IPS DF 6.9 (cell line): ENCODE measurements at places on chromosomes 2 and 18.

DNA sequence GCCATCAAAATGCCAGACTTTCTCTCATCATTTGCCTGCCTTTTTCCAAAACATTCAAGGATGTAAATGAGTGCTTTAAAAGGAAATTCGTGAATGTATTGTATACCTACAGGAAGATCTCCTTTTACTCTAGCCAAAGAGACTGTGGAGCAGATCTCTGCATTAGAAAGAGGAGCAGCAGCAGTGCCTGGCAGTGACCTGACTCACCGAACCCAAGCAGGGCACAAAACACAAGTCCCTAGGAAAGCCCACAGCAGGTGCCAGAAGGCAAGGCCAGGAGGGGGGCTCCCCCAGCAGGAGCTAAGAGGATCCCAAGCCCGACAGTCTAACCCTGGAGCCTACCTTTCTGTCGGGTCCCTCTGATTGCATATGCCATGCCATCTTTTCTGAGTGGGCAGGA, 47.9 kb downstream of the L3MBTL4 start:
- no peak for DNase-seq

GRCh38 chr18:59921384-59921891, 21.6 kb downstream of the PMAIP1 start:
- DNase-seq: no peak

GRCh38 chr2:73969356-73969755, 15.4 kb upstream of the TET3 start:
- DNase-seq: no peak

GRCh38 chr18:44067186-44067585, 613.5 kb upstream of the SETBP1 start:
- DNase-seq: no peak

DNA sequence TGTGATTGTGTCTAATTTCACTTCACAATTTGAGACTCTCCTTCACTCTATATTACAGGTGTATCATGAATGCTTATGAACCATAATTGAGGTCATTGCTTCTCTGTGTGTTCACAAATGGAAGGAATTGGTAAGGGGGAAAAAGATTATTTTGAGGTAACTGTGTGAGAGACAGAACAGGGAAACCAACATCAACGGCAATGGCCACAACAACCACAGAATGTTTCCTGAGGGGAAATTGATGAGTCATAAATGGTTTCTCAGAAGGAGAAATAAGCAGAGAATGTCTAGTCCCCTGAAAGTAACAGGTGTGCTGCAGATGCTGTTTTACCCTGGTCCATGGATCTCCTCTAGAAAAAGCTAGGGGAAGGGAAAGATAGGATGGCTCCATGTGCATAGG, 361.2 kb upstream of the GALNT5 start:
- no peak for DNase-seq

- DNase-seq: no peak
These were observed 44.5 kb downstream of the TNS1 start for GRCh38 chr2:217958206-217958883.

GRCh38 chr2:118848381-118849225, 1.2 kb upstream of the EN1 start:
- DNase-seq: no peak

DNA sequence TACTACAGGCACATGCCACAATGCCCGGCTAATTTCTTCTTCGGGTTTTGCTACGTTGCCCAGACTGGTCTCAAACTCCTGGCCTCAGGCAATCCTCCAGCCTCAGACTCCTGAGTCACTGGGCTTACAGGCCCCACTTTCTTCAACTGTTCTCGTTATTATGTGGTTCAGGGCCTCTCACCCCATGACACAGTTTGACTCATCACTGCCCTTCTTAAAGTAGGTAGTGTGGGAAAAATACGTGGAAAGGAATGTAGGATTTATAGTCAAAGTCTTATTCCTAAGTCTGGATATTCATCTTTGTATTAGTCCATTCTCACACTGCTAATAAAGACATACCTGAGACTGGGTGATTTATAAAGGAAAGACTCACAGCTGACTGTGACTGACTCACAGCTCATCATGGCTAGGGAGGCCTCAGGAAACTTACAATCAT, 19.4 kb downstream of the CENPA start:
- DNase-seq: no peak

- DNase-seq: peak; percentile 27
These were observed 258.3 kb downstream of the SS18 start for GRCh38 chr18:25832001-25832604.

- no peak for DNase-seq
These were observed 2.7 kb upstream of the GEMIN6 start for GRCh38 chr2:38775097-38775920.

DNA sequence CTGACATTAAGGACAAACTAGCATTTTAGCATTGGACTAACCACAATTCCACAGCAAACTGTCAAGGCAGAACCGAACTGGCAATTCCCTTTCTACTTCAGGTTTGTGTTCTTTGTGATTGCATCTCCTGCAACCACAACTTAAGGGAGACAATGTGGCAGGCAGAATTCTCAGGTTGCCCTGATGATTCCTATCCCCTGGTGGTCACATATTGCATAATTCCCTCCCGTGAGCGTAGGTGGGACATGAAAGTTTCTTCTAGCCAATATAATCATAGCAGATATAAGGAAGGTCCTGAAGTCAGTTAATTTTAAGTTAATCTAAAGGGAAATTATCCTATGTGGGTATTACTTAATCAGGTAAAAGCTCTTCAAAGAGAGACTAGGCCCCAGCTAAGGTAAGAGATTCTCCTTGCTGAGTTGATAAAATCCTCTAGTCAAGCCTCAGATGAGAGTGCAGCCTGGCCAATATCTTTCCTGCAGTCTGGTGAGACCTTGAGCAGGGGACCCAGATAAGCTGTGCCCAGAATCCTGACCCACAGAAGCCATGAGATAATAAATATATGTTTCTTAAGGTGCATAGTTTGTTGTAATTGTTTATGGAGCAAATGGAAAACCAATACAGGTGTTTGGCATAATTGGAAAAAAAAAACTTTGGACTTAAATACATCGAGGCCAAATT, 45.9 kb upstream of the TNP1 start:
- no peak for DNase-seq

- DNase-seq: no peak
These were observed 43.2 kb downstream of the TTC39C start for GRCh38 chr18:24057804-24058203.

- no peak for DNase-seq
These were observed 574.1 kb downstream of the XIRP2 start for GRCh38 chr2:167462379-167462778.

DNA sequence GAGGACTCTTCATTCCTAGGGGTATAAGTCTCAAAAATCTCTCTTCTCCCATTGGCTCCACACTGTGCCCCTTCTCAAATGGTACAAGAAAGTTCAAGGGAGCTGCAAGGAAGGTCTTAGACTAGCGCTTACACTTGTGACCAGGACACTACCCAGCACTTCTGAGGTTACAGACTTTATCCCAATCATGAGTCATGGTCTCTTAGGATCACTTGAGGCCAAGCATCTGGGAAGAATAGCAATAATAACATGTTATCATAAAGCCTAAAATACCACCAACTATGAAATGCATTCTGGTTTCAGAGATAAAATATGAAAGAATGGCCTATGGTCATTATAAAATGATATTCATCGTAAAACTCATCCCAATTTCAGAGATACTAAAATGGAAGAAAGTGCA, 309.9 kb upstream of the PKDCC start:
- no peak for DNase-seq

GRCh38 chr2:35986871-35987270, 368.7 kb upstream of the CRIM1 start:
- no peak for DNase-seq

DNA sequence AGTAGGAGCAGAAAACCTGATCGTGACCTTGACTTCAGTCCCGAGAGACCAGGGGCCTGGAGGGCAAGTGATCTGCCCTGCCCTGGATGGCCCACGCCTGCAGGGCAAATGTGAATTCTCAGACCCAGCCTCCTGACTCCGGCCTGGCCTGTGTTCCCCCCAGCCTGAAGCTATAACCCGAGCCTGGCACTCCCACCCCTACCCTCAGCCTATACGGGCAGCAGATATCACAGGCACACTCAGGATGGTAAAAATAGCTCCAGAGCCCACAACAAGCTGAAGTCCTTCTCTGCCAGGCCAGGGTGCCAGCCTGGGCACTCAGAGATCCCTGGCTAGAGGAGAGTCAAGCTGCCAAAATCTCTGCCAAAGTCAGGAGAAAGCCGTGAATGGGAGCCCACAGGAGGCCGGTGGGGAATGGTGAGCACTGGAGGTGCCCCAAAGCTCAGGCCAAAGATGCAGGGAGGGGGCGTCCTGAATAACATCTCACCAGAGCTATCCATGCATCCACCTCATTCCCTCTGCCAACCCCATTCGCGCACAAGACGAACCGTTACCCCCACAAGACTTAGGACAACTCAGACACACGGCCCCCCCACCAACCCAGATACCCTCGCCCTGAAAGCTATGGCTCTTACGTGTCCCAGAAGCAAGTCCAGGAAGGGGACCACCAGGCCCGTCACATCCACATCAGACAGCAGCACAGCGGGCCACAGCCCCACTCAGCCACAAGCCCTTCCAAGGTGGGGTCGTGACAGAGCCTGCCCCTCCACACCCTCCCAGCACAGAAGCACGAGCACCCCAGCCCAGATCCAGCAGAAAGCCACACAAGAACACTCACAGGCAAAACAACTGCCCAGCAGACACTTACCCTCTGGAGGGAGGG, 144.9 kb downstream of the TNS1 start:
- DNase-seq: no peak

GRCh38 chr2:170974304-170974993, 45.4 kb downstream of the GORASP2 start:
- DNase-seq: no peak

- DNase-seq: no peak
These were observed 589 bp upstream of the DAW1 start for GRCh38 chr2:227870710-227871374.

GRCh38 chr18:67305466-67305865, 211.1 kb downstream of the DSEL start:
- no peak for DNase-seq

DNA sequence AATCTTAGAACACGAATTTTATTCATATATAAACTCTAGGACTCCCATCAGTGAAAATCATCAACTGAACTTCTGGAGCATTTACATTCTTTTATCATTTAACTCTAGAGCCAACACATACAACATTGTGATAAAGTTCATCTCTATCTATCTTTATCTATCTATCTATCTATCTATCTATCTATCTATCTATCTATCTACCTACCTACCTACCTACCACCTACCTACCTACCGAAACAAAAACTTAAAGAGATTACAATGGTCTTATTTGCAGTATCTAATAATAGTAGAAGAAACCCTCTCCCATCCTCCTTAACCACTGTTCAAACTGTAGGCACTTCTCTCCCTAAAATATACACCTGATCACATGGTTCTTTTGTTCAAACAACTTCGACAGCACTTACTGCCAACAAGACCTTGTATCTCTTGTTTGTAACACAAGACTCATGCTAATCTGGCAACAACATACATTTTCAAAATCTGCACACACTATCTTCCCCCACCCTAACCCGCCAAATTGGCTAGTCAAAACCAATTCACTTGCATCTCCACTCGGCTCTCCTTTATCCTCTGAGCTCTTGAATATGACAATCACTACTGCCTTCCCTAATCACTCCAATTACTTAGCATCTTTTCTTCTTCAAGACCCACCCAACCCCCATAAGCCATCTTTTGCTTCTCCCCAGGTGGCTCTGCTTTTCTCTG, 69.0 kb downstream of the GORASP2 start:
- no peak for DNase-seq

DNA sequence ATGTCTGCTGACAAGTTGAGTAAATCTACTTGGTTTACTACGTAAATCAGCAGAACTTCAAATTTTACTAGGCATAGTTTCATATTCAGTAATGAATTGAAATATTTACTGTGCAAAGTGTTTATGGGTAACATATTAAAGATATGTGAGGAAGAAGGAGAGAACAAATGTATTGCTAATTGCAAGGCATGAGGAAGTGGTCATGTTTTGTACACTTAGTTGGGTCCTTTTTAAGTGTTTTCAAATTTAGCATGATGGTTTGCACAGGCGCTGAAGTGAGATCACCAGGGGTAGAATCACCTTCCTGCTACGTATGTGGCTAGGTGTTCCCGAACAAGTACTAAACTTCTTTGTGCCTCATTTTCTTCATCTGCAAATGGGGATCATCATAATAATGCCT, 1534.4 kb downstream of the LRP1B start:
- no peak for DNase-seq

- peak; percentile 72 for DNase-seq
These were observed 72.8 kb upstream of the TAF1B start for GRCh38 chr2:9770308-9771100.

DNA sequence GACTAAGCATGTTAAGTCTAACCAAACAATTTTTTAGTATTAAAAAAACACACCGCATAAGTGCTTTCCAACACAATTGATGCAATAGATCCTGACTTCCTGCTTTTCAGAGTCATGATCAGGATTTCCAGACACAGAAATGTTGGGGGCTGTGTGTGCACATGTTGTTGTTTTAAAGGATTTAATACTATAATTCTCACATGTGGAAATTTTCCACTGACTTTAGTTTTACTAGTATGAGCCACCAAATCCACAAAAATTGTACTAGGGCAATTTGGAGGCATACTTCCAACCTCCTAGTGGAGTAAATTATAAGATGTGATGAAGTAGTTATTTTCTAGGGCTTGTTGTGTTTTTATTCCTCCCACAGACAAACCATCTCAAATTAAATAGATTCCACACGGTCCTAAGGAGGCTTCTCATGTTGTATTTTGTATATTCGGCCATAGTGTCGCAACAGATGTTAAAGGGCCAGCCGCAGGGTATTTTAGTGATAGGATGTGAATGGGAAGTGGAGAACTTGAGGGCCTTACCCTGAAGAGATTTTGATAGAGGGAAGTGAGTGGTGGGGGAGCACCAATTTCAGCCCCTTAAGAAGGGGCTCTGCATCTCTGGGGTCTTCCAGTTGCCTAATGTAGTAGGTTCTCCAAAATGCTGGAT, 108.9 kb upstream of the KLF7 start:
- no peak for DNase-seq

DNA sequence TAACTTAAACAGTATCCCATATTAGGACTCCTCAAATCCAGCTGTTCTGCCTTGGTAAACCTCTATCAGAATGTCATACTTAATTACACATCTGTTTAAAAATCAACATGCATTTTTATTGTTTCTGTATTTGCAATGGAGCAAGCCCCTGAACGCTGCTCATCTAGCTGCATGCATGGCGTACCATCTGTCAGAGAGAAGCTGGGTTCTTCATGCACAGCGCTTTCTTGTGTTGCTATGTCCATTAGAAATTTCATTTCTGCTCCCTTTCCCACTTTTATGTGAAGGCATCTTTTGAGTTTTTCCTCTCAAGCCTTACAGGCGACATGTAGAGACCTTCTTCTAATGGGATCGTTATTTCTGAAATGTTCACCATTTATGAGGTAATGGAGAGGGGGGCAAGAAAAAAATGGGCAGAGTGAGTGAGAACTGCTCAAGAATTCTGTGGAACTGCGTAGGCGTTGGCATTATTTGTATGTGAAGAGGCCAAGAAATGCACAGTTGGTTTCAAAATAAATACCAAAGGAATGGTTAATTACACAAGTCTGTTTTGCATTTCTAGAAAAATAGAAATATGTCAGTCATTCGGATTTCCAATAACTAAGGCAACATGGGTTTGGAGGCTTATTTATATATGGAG, 31.6 kb downstream of the INSIG2 start:
- DNase-seq: no peak
